ENCODE measurements at places on chromosomes 6 and 20.

GRCh38 chr6:56688521-56688920 is 45.8 kb upstream of the DST start:
- DNase-seq = no peak

DNA sequence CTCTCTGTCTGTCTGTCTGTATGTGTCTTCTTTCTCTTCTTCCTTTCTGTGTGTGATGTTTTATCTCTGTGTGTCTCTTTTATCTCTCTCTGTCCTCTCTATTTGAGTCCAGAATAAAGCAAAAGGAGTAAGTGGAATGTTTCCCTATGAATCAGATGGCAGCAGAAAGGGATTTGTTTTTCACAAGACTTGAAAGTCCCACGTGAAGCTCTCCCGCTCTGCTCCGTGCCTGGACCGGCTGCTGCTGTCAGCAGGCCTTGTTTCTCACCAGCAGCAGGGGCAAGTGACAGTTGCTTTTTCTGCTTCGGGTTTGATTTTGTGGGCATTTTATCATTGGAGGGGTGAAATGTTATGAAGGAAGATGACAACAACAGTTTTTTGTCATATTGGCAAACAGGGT is 212.7 kb downstream of the PACRG start:
- no peak for DNase-seq

- DNase-seq = no peak
Measured at GRCh38 chr6:46862381-46862780, 59.4 kb downstream of the ADGRF5 start.

DNA sequence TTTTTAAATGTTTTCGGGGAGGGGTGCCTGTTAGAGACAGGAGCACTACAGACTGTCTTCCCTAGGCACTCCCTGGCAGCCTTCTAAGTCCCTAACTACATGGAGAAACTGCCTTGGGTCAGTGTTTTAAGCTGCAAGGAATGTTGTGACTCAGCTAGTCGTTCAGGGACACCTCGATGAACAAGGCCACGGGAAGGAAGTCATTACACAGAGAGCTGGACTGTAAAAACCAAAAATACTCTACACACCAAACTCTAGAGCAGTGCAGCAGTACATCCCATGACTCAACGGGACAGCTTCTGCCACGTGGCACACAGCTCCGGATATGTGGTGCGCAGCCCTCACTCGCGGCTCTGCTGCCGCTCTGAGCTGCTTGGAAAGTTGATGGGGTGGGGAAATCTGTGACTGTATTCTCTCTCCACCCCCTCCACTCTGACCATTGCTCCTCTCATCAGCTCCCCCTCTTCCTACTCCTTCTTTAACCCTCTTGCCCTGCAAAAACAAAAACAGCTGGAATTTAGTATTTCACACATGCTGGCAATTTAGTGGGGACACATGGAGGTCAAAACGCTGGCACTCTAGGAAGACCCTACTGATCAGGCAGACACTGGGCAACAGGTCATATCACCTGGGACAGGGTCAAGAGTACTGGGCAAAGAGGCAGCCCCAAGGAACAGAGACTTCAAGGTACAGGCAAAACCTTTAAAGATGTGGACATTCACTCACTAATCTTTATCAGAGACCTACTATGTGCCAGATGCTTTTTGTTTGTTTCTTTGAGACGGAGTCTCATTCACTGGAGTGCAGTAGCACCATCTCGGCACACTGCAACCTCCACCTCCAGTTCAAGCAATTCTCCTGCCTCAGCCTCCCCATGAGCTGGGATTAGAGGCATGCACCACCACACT is 10.9 kb upstream of the LPIN3 start:
- peak; percentile 86 for DNase-seq

GRCh38 chr20:46674253-46675083 is 14.8 kb downstream of the TP53RK start:
- no peak for DNase-seq

GRCh38 chr6:4637691-4638433 is 138.3 kb upstream of the CDYL start:
- DNase-seq = peak; percentile 33

GRCh38 chr6:91646649-91647048 is 1059.8 kb upstream of the MAP3K7 start:
- no peak for DNase-seq

DNA sequence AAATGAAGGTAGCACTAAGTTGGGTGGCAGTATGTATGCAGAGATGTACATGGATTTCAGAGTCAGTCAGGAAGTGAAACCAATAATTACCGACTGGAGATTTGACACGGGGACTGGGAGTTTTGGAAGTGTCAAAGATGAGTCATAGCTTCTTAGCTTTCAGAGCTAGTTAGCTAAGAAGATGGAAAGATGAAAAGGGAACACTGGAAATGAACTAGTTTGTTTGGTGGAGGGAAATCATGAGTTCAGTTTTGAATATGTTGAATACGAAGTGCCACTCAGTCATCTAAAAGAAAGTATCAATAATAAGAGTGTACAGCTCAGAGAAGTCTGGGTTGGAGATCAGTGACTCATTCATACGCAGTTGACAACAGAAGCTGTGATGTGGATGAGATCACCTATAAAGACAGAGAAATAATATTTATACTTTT is 7.5 kb downstream of the ESF1 start:
- DNase-seq = peak; percentile 90

- peak; percentile 15 for DNase-seq
Measured at GRCh38 chr6:109008537-109009235, 86.0 kb downstream of the SESN1 start.

DNA sequence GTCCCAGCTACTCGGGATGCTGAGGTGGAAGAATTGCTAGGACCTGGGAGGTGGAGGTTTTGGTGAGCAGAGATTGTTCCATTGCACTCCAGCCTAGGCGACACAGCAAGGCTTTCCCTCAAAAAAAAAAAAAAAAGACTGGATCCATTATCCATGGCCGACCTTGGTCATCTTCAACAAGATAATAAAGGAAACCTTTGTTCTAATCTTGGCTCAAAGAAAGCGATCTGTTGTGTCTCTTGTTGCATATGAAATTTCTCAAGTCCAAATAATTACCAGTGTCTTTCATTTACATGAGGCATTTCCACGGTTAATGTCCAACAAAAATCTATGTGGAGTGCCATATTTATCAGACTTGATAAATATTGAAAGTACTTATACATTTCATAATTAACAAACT is 23.7 kb upstream of the KIF16B start:
- DNase-seq = no peak

DNA sequence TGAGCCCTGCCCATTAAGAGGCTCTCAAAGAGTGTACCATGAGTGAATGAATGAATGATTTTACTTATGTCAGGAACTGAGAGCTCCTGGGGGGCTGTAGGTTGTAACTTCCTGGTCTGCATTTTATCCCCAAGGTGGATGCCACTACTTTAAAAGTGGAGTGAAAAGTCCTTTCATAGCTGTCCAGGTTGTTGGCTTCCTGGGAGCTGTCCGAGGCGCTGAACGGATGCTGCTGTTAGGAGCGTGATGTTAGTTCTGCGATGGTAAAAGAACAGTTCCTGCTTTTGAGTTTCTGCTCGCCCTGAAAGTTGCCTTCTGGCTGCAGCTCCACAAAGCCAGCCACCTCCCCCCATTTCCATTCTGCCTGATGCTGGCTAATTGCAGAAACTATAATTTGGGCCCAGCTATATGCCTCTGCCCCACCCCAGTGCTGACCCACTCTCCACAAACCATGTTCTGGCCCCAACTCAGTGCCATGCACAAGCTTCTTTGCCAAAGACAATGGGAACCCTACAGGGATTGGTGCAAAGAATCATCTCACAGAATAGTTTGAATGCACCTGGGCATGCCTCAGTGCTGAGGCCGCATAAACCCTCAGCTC is 330.9 kb upstream of the CDH4 start:
- DNase-seq = peak; percentile 45

DNA sequence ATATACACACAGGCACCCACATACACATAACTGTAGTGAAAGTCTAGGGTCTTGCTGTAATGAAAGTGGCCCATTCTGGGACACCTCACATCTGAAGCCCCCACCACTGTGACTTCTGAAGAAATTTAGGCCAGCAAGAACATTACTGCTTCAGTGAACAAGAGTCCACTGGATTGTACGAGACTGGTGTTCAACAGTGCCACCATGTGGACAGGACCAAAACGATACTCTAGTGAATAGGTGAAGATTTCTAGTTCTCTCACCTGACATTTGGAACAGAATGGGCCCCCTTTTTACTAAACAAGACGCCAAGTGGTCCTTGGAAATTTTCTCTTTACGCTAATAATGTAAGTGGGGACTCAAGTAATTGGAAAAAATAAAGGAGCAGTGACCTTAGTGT is 156.9 kb downstream of the MAFB start:
- no peak for DNase-seq

GRCh38 chr6:160349020-160349441 is 853 bp downstream of the SLC22A3 start:
- DNase-seq = no peak

DNA sequence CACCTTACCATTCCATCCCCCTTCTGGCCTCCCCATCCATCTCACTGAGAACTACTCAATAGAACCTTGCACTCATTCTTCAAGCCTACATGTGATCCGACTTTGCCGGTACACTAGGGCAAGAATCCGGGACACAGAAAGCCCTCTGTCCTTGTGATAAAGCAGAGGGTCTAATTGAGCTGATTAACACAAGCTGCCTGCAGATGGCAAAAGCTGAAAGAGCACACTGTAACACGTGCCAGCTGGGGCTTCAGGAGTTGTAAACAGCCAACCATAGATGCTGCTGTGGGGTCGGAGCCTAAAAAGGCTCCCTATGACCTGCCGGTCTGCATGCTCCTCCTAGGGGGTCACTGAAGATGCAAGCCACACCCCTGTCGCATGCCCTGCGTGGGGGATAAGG is 124.1 kb downstream of the RNF144B start:
- DNase-seq = no peak

- no peak for DNase-seq
Measured at GRCh38 chr6:36546308-36546919, 865 bp downstream of the STK38 start.

DNA sequence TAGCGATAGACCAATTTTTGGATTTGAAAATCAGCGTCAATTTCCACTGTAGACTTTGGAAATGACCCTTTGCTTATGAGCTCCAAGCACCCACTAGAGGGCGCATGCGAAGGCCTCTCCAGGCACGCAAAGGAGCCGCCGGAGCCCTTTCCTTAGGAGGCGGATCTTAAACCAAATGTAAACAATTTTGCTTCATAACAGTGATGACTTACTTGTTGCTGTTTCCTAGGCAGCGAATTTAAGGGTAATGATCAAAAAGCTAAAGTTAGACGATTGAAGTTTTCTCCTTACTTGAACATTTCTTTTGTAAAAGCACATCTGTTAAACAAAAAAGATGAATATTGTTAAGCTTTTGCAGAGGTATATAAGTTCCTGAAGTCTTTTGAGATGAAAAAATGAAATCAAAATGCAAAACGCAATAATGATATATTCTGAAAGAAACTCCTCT is 29.2 kb upstream of the EXOC2 start:
- DNase-seq = peak; percentile 50

DNA sequence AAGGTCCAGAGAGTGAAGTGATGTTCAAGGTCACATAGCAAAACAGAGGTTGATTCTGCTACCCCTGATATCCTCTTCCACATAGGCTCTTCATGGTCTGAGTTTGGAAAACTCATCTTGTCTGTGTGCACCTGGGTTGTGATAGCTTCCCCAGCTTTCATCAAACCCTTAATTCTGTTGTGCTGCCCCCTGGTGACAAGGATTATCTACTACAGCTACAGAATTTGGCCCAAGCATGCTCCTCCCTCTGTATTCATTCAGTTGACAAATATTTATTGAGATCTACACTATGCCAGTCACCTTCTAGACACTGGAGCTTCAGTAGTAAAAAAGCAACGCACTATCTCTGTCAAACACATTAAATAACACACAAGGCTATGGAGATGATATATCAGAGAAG is 50.4 kb downstream of the SMPDL3A start:
- peak; percentile 37 for DNase-seq

GRCh38 chr6:163321717-163322116 is 92.8 kb upstream of the QKI start:
- DNase-seq = no peak

DNA sequence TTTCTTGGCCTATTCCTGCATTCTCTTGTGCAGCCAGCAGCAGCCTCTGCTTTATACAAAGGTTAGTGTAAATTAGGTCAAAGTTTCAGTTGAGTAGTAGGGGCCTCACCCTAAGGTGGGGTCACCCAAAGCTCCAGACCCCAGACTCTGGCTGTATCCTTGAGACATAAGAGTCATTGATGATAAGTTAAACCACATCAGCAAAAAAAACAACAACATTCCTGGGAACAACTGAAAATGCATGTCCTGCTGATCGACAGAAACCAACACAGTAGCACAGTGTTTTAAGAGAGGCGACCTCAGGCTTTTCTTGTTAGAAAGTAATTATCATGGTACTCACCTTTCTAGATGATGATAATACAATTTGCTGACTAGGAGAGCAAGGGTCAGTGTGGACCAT is 52.6 kb downstream of the TFAP2A start:
- DNase-seq = no peak

DNA sequence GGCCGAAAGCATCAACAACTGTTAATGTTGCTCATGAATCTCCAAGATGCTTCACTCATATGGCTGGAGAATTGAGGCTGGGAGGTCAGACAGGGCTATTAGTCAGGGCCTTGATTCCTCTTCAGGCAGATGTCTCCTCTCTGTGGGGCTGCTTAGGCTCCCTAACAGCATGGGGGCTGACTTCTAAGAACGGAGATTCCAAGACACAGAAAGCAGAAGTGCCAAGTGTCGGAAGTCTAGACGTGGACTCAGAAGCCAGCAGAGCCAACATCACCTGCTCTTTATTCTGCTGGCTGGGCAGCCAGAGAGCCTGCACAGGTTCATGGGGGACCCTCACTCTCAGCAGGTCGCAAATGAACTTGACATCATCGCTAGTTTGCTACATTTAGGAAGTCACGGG is 279.8 kb downstream of the CDH26 start:
- DNase-seq = peak; percentile 6

DNA sequence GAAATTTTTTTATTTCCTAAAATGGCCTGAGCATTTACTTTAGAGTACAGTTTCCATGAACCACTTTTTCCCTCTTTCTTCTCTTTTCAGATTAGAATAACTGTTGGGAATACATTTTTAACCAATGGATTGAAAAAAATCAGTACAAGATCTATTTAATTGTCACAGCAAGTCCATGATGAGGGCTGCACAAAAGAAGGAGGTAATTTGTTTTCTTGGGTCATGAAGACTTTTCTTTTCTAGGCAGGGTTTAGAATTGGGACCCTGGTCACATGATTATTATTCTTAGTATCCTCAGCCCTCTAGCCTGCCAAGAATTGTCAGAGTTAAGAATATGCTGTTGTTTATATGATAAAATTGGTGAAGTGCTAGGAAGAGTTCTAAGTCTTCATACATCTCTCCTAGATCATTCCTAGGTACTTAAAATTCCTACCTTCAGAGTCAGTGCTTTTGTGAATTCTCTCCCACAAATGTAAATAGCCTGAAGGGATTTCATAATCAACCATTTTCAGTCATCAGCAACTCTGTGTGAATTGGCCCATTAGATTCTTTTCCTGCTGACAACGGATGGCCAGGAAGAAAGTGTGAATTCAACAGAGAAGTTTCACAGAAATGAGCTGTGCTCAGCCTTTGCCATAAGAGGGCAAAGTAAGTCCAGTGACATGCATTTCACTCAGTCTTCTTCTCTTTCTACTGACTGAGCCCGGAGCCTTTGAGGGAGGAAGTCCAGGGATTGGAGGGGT is 32.4 kb upstream of the TPBG start:
- DNase-seq = no peak

Data from MV-4-11 (cell line).